ENCODE measurements at places on chromosomes 12 and 14.

- peak; percentile 30 for DNase-seq
Observed at GRCh38 chr12:116050275-116050674, 227.2 kb downstream of the MED13L start.

GRCh38 chr12:15323480-15323879 lies 1.2 kb downstream of the PTPRO start:
- DNase-seq = no peak

GRCh38 chr12:78095623-78096022 lies 264.9 kb downstream of the NAV3 start:
- no peak for DNase-seq

- peak; percentile 58 for DNase-seq
Observed at GRCh38 chr14:77024171-77024691, 4.3 kb downstream of the IRF2BPL start.

DNA sequence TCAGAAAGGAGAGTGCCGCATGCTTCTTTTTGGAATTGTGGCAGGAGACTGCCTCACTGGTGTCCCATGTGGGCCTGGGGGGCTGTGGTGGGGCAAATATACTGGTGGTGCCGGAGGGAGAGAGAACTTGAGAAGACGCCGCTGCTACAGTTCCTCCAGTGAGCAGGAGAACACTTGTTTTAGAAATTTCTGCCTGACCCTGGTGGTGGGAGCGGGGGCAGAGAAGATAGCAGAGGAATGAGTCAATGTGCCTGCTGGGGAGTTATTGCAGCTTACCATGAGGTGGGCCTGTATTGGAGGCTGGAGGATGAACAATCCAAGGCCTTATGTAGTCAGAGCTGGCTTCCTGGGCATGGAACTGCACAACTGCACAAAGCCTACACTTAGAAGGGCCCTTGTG lies 211.8 kb downstream of the SNAPC1 start:
- DNase-seq = peak; percentile 36

GRCh38 chr12:101799774-101800173 lies 31.0 kb downstream of the GNPTAB start:
- DNase-seq = no peak

DNA sequence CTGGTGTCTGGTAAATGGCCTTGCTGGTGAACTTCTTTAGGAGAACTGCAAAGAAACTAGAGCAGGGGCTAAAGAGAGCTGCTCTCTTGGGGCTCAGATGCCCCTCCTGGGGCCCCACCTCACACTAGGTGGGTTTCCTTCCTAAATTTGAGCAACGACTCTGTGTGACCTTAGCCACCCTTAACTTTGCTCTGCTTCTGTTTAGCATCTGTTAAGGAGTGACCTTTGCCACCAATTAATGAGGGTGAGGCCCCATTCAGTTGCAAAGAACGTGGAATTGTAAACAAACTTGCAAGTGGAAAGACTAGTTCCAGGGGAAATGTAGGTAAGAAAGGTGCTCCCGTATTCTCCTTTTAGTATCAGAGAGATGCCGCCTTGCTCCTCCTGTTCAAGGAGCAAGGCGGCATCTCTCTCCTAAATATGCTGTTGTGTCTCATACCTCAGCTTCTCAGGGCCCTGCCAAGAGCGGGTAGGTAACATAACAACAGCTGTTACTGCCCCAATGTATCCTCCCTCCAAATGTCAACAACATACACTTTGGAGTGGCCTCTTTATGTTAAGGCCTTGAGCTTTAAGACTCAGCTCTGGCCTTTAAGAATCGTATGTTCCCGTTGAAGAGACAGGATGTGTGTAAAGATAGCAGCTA lies 77.6 kb upstream of the FUT8 start:
- DNase-seq = no peak

- DNase-seq = no peak
Observed at GRCh38 chr14:53128303-53129028, 24.7 kb downstream of the DDHD1 start.

DNA sequence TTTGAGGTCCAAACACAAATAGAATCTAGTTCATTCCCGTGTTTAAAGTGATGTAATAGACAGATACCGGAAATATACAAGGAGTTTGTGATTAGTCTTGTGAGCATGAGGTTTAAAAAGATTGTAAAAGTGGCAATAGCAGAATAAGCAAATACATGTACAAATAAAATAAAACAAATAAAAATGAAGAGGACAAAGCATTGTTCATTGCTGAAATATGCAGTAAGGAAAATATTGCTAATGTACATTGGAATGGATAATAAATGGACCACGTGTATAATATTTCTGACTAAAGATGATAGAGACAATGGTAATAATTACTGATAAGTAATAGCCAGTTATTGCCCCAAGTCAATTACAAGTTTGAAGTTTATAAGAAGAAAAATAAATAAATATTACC lies 75.6 kb upstream of the RTL1 start:
- DNase-seq = no peak

GRCh38 chr14:65080960-65081747 lies 21.2 kb downstream of the MAX start:
- no peak for DNase-seq

GRCh38 chr14:49982501-49982951 lies 89.6 kb downstream of the ARF6 start:
- DNase-seq = peak; percentile 89

- DNase-seq = no peak
Observed at GRCh38 chr12:130704606-130705005, 11.5 kb downstream of the RIMBP2 start.

DNA sequence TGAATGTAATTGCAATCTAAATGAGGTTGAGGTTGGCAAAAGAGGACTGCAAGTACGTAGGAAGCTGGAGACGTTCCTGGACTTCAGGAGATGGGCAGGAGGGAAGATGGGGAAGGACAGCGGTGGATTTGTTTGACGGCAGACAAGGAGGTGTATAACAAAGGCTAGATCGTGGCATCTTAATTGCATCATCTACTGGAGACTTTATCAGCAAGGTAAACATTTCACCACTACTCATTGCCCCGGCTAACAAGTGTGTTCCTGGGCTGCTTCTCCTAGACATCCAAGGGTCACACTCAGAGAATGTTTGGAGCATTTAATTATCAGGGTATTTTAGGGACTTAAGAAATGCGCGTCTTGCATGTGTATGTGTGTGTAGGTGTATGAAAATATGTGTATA lies 128.5 kb downstream of the KCNK10 start:
- DNase-seq = no peak

DNA sequence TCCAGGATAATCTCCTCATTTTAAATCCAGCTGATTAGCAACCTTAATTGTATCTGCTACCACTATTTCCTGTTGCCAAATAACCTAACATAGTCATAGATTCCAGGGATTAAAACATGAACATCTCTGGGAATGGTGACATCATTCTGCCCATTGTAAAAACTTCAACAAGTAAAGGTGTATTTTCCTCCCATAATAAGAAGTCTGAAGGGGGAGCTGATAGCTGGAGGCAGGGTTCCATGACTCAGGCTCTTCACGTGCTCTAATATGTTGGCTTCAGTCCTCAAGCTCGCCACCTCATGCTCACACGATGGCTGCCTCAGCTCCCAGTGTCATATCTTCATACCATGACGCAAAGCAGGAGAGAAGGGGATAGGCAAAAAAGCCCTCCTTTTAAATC lies 172.0 kb upstream of the VASH1 start:
- no peak for DNase-seq

DNA sequence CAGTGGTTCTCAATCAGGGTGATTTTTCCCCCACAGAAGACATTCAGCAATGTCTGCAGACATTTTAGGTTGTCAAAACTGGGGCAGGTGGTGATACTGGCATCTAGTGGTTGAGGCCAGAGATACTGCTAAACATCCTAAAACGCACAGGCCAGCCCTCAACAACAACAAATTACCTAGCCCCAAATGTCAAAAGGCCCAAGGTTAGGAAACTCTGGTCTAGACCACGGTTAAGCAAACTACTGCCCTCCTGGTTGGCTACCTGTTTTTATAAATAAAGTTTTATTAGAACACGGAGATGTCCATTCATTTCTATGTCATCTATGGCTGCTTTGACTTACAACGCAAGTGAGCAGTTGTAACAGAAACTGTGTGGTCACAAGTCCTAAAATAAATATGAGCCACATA lies 186.7 kb downstream of the EFCAB11 start:
- DNase-seq = peak; percentile 69

DNA sequence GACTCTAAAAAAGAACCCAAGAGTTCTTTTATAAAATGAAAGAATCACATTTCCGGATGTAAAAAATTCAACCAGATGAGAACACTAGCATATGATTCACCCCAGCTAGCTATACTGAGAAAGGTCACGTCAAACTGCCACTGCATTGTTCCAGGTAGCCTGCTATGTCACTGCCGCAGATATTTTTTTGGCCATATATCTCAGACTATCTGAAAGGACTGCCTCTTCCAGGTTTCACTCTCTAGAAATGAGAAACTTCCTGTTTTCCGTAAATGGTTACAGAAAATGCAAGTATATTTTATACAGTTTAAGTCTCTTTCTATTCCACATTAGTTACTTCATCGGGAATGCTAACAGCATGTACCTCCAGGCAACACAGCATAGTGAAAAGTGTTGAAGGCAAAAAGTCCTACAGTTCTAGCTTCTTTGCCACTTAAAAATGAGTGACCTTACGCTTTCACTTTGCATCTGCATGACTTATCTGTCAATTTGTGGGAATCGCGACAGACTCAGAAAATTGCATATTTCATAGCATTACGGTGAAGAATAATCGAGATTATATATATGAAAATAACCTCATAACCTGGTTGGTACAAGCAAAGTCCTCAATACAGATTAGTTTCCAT lies 105.2 kb downstream of the MED13L start:
- DNase-seq = no peak

- no peak for DNase-seq
Observed at GRCh38 chr12:98431089-98431488, 84.3 kb upstream of the TMPO start.

DNA sequence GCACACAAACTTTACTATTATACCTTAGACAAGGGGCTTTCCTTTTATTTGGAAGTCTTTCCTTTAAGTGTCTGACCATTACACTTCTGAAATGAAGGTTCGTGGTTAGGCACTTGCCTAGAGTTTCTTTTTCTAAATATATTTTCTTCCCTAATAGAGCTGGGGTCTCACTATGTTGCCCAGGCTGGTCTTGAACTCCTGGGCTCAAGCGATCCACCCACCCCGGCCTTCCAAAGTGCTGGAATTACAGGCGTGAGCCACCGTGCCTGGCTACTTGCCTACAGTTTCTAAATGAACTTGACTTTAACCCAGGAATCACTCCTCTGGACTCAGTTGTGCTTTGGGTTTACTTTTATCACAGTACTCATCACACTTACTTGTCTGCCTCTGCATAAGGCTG lies 57.6 kb downstream of the PEBP1 start:
- DNase-seq = no peak

DNA sequence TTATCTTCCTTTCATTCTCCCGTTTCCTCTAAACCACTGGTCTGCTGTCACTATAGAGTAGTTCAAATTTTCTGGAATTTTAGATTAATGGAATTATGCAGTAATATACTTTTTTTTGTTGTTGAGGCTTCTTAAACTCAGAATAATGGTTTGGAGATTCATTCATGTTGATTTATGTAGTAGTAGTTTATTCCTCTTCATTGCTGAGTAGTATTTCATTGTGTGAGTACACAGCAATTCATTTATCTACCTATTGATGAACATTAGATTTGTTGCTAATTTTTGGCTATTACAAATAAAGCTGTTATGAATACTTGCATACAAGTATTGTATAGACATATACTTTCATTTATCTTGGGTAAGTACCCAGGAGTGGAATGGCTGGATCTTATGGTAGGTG lies 7.2 kb downstream of the RASSF8 start:
- no peak for DNase-seq

DNA sequence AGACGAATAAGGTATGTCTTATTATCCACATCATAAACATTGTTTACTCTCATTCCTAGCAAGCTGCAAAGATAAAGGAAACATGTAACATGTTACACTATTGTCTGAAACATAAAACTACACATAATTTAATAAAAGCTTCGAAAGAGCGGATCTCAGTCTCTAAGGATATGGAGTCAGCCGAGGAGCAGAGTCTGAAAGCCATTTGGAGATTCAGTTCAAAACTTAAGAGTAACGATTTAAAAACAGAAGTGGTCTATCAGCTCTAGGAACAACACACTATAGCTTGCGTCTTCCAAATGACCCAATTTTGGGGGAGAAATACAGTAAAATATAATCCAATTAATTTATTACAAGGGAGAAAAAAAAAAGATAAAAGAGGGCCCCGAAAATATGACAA lies 775 bp downstream of the NEMF start:
- DNase-seq = no peak

GRCh38 chr12:90954921-90955320 lies at the start of gene CCER1:
Gene CCER1 (minus strand): TSS chr12:90955176. CDS start chr12:90954742, 434 bp downstream.
- no peak for DNase-seq

DNA sequence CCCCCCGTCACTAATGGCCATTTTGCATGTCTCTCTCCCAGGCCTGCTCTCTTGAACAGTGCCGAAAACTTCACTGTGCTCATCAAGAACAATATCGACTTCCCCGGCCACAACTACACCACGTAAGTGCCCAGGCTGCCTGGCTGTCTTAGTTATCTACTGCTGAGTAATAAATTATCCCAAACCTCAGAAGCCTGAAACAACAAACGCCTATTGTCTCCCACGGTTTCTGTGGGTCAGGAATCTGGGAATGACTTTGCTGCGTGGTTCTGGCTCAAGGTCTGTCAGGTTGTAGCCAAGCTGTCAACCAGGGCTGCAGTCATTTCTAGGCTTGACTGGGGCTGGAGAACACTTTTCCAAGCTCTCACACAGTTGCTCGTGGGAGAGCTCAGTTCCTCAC lies 32.6 kb downstream of the P2RX7 start:
- peak; percentile 92 for DNase-seq

- peak; percentile 69 for DNase-seq
Observed at GRCh38 chr14:92425101-92425500, 88.5 kb upstream of the RIN3 start.

GRCh38 chr14:19878029-19878642 lies 3.2 kb downstream of the OR4K2 start:
- no peak for DNase-seq

GRCh38 chr12:49201595-49202295 lies 12.9 kb upstream of the TUBA1A start:
- peak; percentile 89 for DNase-seq

DNA sequence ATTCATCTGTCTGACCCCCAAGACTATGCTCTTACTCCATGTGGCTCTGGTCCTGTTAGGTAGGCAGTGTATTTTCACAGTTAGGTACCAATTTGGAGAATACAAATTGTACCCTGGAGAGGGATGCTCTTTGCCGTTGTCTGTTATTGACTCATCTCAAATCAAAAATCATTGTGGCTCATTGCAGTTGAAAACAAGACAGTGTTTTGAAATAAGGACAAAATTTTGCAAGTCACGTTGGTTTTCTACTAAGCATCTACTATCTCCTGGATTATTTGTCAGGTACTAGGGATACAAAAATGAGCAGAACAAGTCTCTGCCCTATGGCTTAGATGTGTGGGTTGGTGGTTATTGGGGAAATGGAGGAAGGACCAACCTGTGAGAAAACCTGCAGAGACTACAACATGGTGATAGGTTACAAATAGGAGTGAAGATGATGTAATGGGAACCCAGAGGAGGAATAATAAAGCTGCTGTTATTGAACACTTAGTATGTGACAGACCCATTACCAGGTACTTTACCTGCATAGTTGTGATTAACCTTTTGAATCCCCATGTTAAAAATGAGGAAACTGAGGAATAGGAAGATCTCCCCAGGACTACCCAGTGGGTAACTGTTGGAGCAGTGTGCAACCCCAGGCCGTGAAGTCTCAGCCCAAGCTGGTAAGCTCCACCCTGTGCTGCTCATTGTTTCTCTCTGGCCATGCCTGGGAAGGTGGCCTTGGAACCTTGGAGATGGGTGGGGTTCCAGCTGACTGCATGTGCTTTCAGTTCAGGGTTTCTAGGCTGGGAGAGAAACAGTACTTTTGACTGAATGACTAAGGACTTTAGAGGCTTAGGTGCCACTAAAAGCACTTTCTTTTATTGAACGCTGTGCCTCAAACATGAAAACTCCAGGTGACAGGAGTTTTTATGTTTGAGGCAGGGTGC lies 72.9 kb upstream of the SRSF5 start:
- DNase-seq = no peak

Measured in fibroblast of lung (primary cell).